Cortex of kidney (tissue), 1 donor: ENCODE measurements at places on chromosomes 3 and 15.

- DNase-seq: no peak
Observed at GRCh38 chr3:80472459-80472858, 704.7 kb upstream of the ROBO1 start.

GRCh38 chr15:66952756-66953522 lies 112.5 kb upstream of the SMAD3 start:
- no peak for DNase-seq

GRCh38 chr15:90665288-90666134 lies 51.6 kb upstream of the BLM start:
- no peak for DNase-seq

- no peak for DNase-seq
Observed at GRCh38 chr15:60086681-60087429, 82.7 kb downstream of the FOXB1 start.

- DNase-seq: no peak
Observed at GRCh38 chr3:61117045-61117898, 134.0 kb downstream of the FHIT start.

- DNase-seq: no peak
Observed at GRCh38 chr3:144496141-144496835, 524.7 kb downstream of the DIPK2A start.

GRCh38 chr3:139937674-139938279 lies 2.8 kb downstream of the CLSTN2 start:
- DNase-seq: no peak

DNA sequence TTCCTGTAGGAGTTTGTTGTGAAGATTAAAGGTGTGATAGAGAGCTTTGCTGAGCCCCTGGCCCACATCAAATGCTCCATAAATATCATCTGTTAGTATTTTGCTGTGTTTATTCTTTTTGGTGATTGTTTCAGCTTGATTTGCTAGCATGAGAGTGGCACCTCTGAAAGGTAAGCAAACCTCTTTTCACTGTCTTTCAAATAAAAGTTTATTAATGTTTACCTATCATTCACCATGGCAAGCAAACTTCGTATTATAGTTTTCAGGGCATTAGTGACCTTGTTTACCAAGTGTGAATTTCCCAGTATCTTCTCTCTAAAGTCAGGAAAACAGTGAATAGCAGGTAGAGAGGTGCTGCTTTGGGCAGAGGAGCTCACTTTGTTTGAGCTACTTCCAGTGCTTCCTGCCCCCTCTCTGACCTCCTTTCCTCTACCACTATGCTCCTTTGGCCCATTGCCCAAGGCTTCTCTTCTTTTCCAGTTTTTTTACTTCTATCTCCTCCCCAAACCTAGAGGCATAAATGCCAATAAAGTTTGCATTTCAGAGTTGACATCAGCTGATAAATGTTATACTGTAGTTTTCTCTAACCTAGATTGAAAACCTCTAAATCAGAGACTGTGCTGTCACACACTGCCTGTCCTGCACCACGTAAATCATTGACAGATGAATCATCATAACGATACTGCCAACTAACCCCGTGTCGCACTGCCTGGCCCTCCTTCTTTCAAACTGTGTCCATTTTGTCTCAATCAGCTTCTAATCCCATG lies 569.0 kb downstream of the TUSC7 start:
- DNase-seq: no peak

- no peak for DNase-seq
Observed at GRCh38 chr3:60917141-60917540, 334.1 kb downstream of the FHIT start.

DNA sequence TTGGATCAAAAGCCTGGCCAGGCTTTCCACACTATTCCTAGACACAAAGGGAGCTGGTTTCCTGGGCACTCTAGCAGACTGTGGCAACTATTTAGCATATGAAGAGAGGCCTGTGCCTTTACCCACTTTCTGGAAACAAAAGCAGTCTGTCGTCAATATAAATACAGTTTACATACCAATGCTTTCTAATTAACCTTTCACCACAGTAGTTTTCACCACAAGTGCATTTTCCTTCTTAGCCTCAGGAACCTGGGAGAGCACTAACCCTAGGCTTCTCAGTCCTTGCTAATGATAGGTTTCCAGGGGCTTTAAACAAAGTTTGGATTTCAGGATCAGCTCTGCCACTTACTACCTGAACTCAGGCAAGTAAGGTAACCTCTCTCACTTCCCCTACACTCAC lies 499.1 kb downstream of the MAGI1 start:
- DNase-seq: no peak

DNA sequence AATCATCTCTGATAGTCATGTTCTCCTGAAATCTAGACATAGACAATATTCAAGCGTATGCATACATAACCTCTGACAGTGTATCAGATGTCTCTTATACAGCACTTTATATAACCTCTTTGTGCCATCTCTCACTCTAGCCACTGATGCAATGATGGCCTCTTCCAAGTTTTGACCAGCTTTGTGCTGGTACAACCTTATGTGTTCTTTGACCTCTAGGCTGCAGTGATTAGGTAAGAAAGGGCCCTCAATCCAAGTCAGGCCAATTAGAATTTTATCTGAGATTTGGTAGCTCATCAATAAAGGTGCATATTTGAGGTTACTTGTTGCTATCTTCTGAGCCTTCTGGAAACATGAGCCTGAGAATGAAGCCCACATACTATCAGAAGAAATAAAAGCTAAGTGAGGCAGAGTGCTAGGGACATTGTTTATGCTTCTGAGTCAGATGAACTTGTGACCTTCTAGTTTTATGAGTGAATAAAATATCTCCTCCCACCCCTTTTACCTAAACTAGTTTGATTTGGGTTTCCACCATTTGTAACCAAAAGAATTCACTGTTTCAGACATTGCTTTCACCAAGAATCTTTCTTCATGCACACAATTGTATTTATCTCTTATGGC lies 283.2 kb upstream of the SUCLG2 start:
- DNase-seq: no peak

GRCh38 chr15:57003418-57003817 lies 85.0 kb downstream of the TCF12 start:
- no peak for DNase-seq

- no peak for DNase-seq
Observed at GRCh38 chr15:70063261-70063925, 34.3 kb downstream of the TLE3 start.

DNA sequence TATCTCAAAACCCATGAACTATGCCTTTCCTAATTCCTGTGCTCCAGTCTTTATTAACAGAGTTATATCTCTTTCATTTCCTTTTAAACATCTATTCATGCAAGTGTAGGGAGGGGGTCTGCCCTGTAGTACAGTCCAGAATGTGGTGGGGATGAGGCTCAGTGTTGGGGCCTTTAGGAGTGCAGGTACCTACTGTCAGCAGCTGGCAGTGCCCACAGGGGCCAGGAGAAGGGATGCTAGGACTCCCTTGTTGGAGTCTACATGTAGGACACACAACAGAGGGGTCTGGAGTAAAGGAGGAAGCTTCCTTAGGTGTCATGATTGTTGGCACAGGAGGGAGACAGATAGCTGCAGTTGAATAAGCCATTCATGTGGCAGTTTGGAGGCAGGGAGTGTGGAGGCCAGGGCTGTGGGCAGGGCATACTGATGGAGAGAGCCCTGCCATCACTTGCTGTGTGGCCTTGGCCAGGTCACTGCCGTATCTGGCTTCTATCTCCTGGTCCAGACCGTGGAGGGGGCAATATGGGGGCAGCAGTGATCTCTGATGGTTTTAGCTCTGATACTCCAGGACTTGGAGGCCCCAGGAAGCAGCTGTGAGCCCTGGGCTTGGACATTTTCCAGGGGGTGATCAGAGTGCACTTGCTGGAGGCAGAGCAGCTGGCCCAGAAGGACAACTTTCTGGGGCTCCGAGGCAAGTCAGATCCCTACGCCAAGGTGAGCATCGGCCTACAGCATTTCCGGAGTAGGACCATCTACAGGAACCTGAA lies 29.5 kb downstream of the ESYT3 start:
- no peak for DNase-seq

GRCh38 chr15:39690881-39691634 lies 91.6 kb downstream of the FSIP1 start:
- no peak for DNase-seq

- no peak for DNase-seq
Observed at GRCh38 chr3:89419647-89420241, 312.3 kb downstream of the EPHA3 start.

DNA sequence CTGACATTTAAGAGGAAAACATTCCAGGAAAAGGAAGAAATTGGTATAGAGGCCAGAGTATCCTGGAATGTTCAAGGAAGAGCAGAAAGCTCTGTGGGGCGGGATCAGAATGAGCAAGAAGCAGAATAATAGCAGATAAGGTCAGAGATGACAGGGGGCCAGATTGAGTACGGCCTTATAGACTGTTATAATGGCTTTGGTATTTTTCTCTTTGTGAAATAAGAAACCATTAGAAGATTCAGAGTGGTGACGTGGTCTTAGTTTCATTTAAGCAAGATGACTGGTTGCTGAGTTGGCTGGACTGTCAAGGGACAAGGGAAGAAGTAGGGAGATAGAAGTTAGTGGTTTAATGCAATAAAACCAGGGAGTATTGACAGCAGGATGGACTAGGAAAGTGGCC lies 218.3 kb upstream of the SOX2 start:
- DNase-seq: no peak

GRCh38 chr3:35141406-35141805 lies 497.9 kb upstream of the ARPP21 start:
- DNase-seq: no peak

DNA sequence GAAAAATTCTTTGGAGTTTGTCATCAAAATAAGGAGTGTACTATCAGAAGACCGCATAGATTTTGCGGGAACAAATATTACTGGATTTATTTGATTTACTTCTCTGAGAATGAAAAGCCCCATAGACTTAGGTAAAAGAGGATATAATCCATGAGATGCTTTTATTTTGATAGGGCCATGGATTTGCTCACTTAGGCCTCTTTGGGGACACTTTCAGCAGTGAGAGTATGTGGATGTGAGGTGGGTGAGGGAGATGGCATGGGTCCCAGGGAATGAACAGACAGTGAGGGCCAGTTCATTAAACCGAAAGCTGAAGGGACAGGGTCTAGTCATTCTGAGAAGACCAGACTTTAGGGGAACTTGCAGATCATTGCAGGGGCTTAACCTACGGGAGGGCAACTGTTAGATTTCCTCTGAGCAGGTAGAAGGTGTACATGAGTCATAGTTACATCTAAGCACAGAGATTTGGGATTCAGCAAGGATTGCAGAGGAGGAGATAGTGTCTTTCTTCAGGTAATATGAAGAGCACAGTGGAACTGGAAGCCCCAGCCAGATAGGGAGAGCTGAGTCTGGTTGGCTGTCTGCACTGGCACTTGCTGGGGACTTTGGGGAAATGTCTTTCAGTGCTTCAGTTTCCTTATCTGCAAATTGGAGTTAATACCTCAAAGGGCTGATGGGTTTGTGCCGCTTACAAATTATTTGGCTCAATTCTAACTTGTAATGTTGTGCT lies 30.8 kb downstream of the SH3GL3 start:
- DNase-seq: no peak

DNA sequence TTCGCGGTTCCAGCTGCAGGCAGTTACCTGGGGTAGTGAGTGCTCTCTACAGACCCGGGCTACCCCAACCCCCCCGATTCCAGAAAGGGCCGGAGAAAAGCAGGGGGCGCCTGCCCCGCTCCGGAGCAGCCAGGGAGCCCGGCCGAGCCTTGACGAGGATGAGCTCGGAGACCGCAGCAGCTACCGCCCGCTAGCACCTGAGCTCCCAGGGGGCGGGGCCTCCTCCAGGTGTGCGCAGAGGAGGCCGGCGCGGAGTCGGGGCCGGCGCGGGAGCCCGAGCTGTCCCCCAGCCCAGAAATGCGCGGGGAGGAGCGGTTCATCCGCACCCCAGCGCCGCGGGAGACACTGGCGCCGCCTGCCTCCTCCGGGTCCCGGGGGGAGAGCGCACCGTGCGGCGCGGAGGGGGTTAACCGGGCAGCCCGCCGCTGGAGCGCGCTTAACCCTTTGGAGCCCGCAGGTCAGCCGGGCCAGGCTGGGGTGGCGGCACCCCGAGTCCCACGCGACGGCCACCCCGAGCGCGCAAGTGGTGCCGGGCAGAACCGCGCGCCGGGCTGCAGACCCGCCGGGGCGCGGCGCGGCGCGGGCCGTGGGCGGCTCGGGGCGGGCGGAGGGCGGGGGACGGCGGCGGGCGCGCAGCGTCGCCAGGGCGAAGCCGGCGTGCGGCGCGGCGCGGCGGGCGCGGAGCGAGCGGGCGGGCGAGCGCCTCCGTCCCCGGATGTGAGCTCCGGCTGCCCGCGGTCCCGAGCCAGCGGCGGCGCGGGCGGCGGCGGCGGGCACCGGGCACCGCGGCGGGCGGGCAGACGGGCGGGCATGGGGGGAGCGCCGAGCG lies at the start of gene CACNA1D:
Gene CACNA1D (plus strand): TSS at position 649 of the 829 bp plus-strand sequence. CDS start 556 bp downstream, outside the sequence.
- no peak for DNase-seq

DNA sequence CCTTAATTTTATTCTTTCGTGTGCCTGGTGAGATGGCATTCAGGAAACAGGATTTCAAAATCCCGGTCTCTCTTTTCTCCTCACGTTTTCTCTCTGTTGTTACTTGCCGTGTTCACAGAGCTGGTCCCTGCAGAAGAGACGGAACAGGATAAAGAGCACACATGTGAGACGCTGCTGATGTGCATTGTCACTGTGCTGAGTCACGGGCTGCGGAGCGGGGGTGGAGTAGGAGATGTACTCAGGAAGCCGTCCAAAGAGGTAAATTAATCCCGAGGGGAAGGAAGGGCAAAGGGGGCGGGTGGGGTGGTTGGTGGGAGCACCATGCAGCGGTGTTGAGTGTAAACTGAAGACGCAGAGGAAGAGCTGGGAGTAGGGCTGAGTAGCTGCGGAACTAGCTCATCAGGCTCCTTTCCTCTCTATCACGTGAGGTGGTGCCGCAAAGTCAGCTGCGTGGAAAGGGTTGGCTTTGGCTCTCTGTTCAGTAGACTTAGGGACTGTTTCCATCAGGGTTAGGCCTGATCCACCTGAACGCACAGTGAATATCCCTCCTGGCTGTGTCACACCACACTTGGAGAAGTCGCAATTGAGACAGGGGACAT lies 164.8 kb upstream of the BHLHE40 start:
- no peak for DNase-seq

DNA sequence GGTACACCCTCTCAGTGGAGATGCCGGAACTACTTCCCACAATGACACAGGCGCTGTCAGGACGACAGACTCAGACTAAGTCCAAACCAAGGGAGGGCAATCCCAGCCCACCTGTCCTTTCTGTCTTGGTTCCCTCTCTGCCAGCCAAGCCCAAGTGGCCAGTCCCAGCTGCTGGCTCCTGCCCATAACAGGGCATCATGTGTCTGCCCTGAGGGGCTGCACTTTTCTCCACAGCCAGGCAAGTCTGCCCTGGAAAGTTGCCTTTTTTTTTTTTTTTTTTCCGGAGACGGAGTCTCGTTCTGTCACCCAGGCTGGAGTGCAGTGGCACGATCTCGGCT lies 20.0 kb upstream of the BCL2A1 start:
- DNase-seq: no peak

DNA sequence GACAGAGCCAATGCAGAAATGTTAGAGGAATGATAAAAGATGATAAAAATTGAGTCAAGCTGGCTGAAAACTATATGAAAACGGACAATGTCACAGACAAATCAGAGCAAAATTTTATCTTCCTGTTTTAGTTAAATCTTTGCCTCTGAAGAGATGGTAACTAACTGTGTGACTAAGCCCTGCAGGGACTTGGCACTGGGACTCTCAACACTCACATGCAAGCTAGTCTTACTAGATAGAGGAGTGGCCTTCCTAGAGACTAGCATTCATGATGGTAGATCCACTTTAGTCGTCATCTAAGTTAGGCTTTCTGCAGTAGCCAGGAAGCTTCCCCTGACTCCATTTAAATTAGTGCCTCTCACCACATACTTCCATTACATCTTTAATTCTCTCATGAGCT lies 4.1 kb downstream of the CCDC191 start:
- no peak for DNase-seq
